ENCODE measurements at places on chromosomes 2 and 18. TPM values are rescaled to one million over a fixed set of nuclear protein-coding genes. Genes with fewer than 3 reads are reported as not detected.

SPC25 gene
- not detected for total RNA-seq

BABAM2 gene
- 60.6 TPM for total RNA-seq

CYRIA gene
- total RNA-seq, result 1.7 TPM

GCG gene
- not detected for total RNA-seq

MSTN gene
- total RNA-seq, result 0.19 TPM

TTN gene
- 3,257 TPM for total RNA-seq

LHCGR gene
- not detected for total RNA-seq

- H3K27me3 ChIP-seq, result no peaks in the 10 kb centered on the region
- no peaks in the 10 kb centered on the region for H3K36me3 ChIP-seq
- no peak overlapping the region for H3K4me3 ChIP-seq
- no peak overlapping the region for H3K27ac ChIP-seq
- DNase-seq, result no peak
Observed at GRCh38 chr2:48016225-48017019, 110.1 kb upstream of the FBXO11 start.

GRCh38 chr2:100417711-100418124, 250 bp upstream of the CHST10 start:
- no peaks in the 10 kb centered on the region for H3K27me3 ChIP-seq
- H3K4me3 ChIP-seq, result peak overlapping the region; percentile 74
- peak overlapping the region; percentile 82 for H3K27ac ChIP-seq
- peaks cover 11% of the 10 kb centered on the region for H3K36me3 ChIP-seq
- peak; percentile 38 for DNase-seq

GRCh38 chr2:28343184-28343942, 49.3 kb upstream of the FOSL2 start:
- H3K36me3 ChIP-seq, result no peaks in the 10 kb centered on the region
- no peak for DNase-seq
- H3K27ac ChIP-seq, result peak overlapping the region; percentile 78
- no peak overlapping the region for H3K4me3 ChIP-seq
- H3K27me3 ChIP-seq, result no peaks in the 10 kb centered on the region
- H3K4me1 ChIP-seq, result peaks cover 55% of the 10 kb centered on the region

All from right atrium auricular region (tissue), 2 donors.